CD14-positive monocyte (primary cell): ENCODE measurements at places on chromosomes 1 and 21.
A peak's percentile ranks its signal among the peaks of the same experiment; 100 is the strongest.

- DNase-seq, result peak; percentile 52
Observed at GRCh38 chr1:41678111-41678878, 193.8 kb upstream of the EDN2 start.

GRCh38 chr1:175221557-175222175 lies 29.1 kb upstream of the KIAA0040 start:
- no peak for DNase-seq

GRCh38 chr1:26493267-26493666 lies 21.0 kb downstream of the HMGN2 start:
- DNase-seq, result no peak

DNA sequence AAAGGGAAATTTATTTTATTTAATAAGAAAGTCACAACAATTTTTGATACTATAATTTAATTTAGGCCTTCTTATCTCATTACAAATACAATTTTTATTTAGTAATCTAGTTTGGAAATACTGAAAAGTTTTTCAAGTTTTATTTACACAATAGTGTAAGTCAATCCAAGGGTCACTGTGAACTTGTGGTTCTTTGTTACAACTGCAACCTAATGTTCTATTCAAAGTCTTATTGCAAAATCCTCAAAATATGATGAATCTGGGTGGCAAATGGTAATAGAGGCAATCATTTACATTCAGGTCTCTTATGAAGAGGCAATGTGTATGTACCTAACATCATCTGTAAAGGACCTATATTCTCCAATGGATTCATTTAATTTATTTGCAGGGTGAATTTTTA lies 421.2 kb downstream of the DPYD start:
- DNase-seq, result no peak

GRCh38 chr1:186715887-186716809 lies 35.9 kb upstream of the PTGS2 start:
- no peak for DNase-seq

DNA sequence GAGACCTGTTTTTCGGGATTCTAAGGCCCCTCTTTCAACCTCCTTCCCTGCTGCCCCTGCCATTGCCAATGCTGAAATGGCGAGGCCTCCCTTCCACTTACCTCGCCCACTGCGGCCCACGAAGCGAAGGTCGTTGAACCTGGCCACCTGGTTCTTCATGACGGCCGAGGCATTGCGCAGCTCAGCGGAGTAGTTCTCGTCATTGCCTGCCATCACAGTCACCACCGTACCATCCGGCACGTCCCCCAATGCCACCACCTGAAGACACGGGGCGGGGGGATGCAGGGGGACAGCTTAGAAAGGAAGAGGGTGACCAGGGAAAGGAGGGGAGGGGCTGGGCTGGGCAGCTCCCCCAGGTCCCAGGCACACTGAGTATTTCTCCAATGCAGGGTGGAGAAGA lies 2.6 kb downstream of the RUNX3 start:
- DNase-seq, result no peak

DNA sequence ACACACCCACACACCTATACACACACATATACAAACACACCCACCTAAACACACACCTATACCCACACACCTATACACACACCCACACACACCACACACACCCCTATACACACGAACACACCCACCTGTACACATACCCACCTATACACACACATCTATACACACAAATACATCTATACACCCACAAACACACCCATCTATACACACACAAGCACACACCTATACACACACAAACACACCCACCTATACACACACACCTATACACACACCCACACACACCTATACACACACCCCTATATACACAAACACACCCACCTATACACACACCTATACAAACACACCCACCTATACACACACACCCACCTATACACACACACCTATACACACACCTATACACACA lies 116.4 kb upstream of the VAMP3 start:
- no peak for DNase-seq

DNA sequence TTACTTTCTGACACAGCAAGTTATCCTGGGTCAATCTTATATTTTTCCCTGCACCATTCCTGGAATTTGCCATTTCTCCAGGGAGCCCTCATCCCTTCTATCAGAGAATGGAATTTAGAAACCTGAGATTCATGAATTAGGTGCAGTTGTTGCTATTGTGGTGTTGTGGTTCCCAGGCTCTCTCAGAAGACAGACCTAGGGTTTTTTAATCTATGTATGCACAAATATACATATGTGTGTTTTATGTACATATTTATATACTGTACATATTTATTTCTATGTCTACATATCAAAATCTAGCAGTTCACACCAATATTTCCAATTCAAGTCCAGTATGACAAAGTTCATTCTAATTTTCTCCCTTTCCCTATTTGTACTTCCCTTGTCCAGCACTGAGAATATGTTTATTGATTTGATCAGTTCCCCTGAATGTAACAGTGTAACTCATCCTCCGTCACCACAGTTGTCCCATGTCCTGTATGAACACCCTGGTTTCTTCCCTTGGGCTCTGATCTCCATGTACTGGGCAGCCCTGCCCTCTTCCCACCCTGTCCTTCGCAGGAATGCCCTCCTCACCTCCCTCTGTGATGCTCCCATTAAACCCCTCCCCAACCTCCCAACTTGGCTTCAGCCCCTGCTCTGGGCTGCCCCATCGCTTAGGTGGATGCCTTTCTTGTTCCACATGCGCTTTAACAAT lies 145.5 kb downstream of the VPS13D start:
- no peak for DNase-seq

- no peak for DNase-seq
Observed at GRCh38 chr1:246151796-246152434, 355.2 kb downstream of the SMYD3 start.

DNA sequence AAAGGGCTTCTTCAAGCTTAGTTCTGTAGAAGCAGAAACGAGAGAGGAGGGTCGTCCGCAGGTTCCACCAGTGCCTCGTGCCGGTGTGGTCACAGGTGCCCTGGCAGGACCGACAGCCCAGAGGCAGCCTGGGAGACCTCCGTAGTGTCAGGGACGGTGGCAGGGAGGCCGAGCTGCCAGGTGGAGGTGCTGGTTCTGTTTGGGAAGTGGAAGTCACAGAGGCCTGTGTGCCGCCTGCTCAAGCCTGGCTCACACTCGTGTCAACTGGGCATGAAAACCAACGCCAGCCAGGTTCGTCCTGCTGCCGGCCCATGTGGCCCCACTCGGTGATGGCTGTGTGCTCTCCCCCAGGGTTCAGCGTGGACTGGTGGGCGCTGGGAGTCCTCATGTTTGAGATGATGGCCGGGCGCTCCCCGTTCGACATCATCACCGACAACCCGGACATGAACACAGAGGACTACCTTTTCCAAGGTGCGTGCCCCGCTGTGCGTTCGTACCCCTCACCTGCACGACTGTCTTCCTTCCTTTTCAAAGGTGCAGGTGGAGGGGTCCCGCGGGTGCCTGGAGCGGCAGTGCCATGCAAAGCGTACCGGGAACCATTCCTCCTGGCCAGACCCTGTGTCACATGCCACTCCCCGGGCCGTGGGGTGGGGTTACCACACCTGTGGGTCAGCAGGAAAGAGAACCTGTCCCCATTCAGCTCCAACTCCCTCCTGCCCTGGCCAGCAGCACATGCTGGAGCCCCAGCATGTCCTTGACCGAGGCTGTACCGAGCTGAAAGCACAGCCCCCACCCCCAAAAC lies 20.8 kb downstream of the FAAP20 start:
- no peak for DNase-seq
